Activated CD4-positive, alpha-beta T cell treated with anti-CD3 and anti-CD28 coated beads, Interleukin-2, amount 10 ng/mL, durations not matched to agents 24 days and 14 days (primary cell): ENCODE measurements at places on chromosomes 4 and X. TPM values are rescaled to one million over a fixed set of nuclear protein-coding genes. Genes with fewer than 3 reads are reported as not detected.
A peak's percentile ranks its signal among the peaks of the same experiment; 100 is the strongest.

Gene HSD17B11
- total RNA-seq, result 12.1 and 13.0 TPM in 2 replicates

Gene GK2
- not detected in 2 replicates for total RNA-seq

Gene NKX1-1
- total RNA-seq, result not detected in 2 replicates

Gene BRS3
- not detected in 2 replicates for total RNA-seq

Gene EMD
- total RNA-seq, result 91.7 and 92.8 TPM in 2 replicates

Gene TCEAL6
- not detected in 2 replicates for total RNA-seq

DNA sequence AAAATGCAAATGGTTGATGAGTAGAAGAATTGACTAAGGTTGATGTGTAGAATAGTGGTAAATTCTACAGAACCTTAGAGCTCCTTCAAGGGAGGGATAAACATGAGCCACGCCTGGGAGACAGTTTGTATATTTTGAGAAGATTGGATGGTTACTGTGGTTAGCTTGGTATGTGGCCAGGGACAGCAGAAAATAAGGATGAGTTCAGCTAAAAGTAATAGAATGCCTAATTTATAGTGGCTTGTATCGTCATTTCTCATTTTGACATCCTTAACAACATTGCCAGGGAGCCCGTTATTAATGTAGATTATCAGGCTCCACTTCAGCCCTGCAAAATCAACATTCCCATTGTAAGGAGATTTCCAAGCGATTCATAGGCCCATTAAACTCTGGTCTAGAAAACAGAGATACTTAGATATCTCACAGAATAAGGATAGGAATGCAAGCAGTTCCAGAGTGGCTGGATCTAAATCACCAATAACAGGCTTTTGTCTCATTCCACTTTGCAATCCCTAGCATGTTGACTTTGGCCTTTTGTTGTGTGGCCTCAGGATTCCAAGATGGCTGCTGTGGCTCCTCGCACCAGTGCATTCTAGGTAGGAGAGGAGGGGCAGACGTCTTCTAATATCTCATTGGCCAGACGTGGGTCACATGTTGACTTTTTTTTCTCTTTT lies 6.4 kb upstream of the PTTG2 start:
- H3K4me1 ChIP-seq, result peaks cover 11% of the 10 kb centered on the region
- H3K36me3 ChIP-seq, result peaks cover 11% of the 10 kb centered on the region
- H3K27ac ChIP-seq, result no peak overlapping the region
- no peak overlapping the region for H3K4me3 ChIP-seq
- H3K27me3 ChIP-seq, result no peaks in the 10 kb centered on the region

DNA sequence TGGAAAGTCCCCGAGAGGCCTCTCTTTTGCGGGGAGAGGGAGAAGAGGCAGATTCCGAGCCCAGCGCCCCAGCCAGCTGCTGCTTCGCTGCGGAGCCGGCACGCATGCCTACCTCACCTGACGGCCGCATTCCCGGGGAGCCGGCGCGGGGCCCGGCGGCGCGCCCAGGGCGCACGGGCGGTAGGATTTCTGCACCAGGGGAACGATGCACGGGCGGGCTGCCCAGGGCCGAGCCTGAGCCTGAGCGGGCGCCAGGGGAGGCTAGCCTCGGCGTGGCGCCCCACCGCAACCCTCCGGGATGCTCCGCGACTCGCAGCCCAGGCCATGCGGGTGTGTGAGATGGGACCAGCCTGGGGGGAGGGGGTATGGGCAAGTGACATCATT lies 81.3 kb upstream of the SCML1 start:
- peak; percentile 53 for DNase-seq
- H3K36me3 ChIP-seq, result peaks cover 4% of the 10 kb centered on the region
- peak overlapping the region; percentile 91 for H3K4me3 ChIP-seq
- peaks cover 23% of the 10 kb centered on the region for H3K4me1 ChIP-seq
- peaks cover 2% of the 10 kb centered on the region for H3K27me3 ChIP-seq

DNA sequence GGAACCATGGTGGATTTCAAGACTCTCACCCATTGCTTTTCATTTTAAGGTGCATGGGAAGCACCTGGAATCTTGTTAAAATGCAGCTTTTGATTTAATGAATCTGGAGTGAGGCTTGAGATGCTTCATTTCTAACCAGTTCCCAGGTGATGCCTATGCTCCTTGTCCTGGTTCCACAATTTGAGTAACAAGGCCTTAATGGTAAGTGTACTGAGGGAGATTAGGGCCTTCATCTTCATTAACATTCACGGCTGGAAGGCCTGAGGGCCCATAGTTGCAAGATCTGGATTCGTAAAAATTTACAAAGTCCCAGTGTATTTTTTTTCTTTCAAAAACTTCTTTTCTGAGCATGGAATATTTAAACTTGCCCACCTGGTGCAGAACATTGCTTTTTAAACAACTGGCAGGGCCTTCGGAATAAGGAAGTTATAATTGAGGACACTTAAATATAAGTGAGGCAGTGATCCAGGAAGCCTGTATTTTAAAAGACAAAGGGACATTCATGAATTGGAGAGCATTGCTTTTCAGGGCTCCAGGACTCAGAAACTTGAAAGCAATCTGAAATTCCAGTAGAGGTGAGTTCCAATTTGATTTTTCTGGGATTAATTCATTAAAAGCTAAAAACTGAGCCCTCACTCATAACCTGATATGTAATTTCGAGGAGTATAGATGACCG lies 77.8 kb downstream of the NPNT start:
- DNase-seq, result no peak
- no peaks in the 10 kb centered on the region for H3K36me3 ChIP-seq
- H3K4me3 ChIP-seq, result no peak overlapping the region
- H3K27ac ChIP-seq, result no peak overlapping the region

GRCh38 chr4:106707776-106708463 lies 328.2 kb downstream of the DKK2 start:
- H3K4me1 ChIP-seq, result no peaks in the 10 kb centered on the region
- no peaks in the 10 kb centered on the region for H3K27me3 ChIP-seq
- DNase-seq, result no peak
- H3K4me3 ChIP-seq, result no peak overlapping the region
- no peaks in the 10 kb centered on the region for H3K36me3 ChIP-seq

DNA sequence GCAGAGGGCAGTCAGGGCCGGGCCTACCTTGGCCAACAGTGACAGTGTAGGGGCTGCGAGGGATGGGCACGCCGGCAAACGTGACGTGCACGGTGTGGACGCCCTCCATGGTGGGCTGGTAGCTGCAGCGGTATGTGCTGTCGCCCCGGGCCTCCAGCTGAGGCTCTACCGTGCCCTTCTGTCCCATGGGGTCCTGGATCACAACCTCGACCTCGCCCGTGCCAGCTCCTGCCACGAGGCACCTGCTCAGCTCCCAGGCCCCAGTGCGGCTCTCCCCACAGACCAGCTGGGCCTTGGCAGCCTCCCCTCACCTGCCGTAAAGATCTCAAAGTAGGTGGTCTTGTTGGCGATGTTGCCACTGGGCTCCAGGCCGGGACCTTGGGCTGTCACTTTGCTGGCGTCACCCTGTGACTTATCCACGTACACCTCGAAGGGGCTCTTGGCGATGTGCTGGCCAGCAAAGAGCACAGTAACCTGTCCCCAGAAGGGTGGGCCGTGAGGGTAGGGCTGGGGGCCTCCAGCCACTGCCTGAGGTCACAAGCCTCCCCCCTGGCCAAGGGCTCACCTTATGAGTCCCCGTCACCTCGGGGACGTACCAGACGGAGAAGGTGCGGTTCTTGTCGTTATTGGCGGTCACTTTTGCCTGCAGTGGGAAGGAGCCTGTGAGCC lies 8.3 kb downstream of the FLNA start:
- peaks cover 42% of the 10 kb centered on the region for H3K36me3 ChIP-seq
- DNase-seq, result no peak
- H3K4me3 ChIP-seq, result no peak overlapping the region
- H3K27me3 ChIP-seq, result no peaks in the 10 kb centered on the region
- peaks cover 10% of the 10 kb centered on the region for H3K4me1 ChIP-seq

- no peak overlapping the region for H3K4me3 ChIP-seq
- H3K27me3 ChIP-seq, result no peaks in the 10 kb centered on the region
- H3K36me3 ChIP-seq, result no peaks in the 10 kb centered on the region
- DNase-seq, result no peak
- no peaks in the 10 kb centered on the region for H3K4me1 ChIP-seq
Measured at GRCh38 chrX:34238896-34239295, 106.8 kb upstream of the FAM47A start.

- no peak overlapping the region for H3K4me3 ChIP-seq
- no peaks in the 10 kb centered on the region for H3K27me3 ChIP-seq
- no peaks in the 10 kb centered on the region for H3K36me3 ChIP-seq
Measured at GRCh38 chrX:101918751-101919150, 13.1 kb downstream of the ZMAT1 start.

DNA sequence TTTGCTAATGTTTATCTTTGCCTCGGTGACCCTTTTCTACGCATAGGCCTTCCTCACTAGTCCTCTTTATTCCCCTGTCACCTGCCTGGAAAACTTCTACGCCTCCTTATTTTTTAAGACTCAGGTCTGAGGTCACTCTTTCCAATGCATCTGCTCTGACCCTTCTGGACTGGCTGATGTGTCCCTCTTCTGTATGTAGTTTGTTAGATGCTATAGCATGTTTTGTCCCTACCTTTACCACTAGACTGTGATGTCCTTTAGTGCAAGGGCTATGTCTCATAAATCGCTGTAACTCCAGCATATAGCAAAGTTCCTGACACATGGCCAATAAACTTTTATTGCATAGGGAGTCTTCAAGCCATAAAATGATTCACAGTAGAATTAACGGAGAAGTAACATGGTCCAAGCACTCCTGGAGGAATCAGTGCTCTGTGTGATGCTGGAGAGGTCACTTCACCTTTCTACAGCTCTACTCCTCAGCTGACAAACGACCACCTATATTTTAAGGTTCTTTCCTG lies 872.5 kb upstream of the SLIT2 start:
- H3K27ac ChIP-seq, result no peak overlapping the region
- no peaks in the 10 kb centered on the region for H3K36me3 ChIP-seq
- no peak overlapping the region for H3K4me3 ChIP-seq

GRCh38 chrX:19758539-19758938 lies 128.9 kb downstream of the SH3KBP1 start:
- H3K36me3 ChIP-seq, result peaks cover 15% of the 10 kb centered on the region
- no peak overlapping the region for H3K4me3 ChIP-seq
- peaks cover 33% of the 10 kb centered on the region for H3K4me1 ChIP-seq
- no peaks in the 10 kb centered on the region for H3K27me3 ChIP-seq

DNA sequence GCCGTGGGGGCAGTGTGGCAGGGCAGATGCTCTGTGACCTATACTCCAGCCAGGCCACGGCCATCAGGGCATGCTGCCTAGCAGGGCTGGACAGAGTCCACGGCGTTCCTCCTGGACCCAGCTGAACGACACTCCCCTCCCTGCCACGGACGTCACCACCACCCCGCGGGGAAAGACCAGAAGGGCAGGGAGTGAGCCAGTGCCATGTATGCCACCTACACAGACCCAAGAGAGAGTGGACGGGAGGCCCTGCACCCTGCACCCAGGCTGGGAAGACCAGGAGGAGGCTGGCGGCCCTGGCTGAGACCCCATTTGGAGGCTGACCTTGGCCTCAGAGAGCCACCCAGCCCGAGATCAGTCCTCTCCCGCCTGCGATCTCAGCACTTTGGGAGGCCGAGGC lies 101.9 kb downstream of the FAM53A start:
- H3K4me1 ChIP-seq, result peaks cover 3% of the 10 kb centered on the region
- H3K36me3 ChIP-seq, result no peaks in the 10 kb centered on the region
- DNase-seq, result no peak
- no peak overlapping the region for H3K27ac ChIP-seq

DNA sequence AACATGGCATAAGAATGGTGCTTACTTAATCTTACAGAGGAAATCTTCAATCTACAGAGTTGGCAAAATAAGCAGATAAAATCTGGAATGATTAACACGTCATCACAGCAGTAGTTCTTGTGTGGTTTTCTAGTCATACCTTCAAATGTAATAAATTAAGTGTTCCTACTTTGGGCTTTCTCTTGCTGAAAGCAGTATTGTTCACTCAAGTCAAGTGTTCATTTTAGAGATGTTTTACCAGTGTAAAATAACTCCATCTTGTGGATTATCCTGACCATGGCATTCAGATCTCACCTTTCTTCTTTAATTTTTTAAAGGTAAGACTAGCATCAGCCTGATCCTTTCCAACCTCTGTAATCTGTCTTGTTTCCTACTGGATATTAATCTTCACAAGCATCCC lies 72.9 kb downstream of the ADAMTS3 start:
- H3K27me3 ChIP-seq, result no peaks in the 10 kb centered on the region
- H3K27ac ChIP-seq, result no peak overlapping the region
- H3K36me3 ChIP-seq, result no peaks in the 10 kb centered on the region
- no peak overlapping the region for H3K4me3 ChIP-seq
- DNase-seq, result no peak

- no peak for DNase-seq
- no peak overlapping the region for H3K4me3 ChIP-seq
- no peaks in the 10 kb centered on the region for H3K27me3 ChIP-seq
- peaks cover 25% of the 10 kb centered on the region for H3K4me1 ChIP-seq
Measured at GRCh38 chr4:168453146-168453545, 27.1 kb downstream of the DDX60L start.

GRCh38 chr4:97153042-97153441 lies 990.2 kb downstream of the STPG2 start:
- H3K36me3 ChIP-seq, result no peaks in the 10 kb centered on the region
- no peak overlapping the region for H3K27ac ChIP-seq
- no peak overlapping the region for H3K4me3 ChIP-seq

DNA sequence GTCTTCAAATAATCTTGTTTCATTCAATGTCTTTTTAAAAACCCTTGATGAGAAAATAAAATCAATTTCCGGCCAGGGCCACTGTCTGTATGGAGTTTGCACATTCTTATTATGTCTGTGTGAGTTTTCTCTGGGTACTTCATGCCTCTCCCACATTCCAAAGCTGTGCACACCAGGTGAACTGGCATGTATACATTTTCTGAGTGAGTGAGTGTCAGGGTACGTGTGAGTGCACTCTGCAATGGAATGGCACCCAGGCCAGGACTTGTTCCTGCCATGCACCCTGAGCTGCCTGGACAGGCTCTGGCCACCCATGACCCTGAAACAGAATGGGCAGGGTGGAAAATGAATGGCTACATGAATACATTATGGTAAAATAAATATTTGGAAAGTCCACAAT lies 61.3 kb downstream of the UBE2NL start:
- no peaks in the 10 kb centered on the region for H3K36me3 ChIP-seq
- no peaks in the 10 kb centered on the region for H3K27me3 ChIP-seq
- no peak for DNase-seq
- H3K4me3 ChIP-seq, result no peak overlapping the region
- no peak overlapping the region for H3K27ac ChIP-seq

GRCh38 chr4:68734095-68734494 lies 63.6 kb upstream of the UGT2B15 start:
- H3K27ac ChIP-seq, result no peak overlapping the region
- H3K27me3 ChIP-seq, result no peaks in the 10 kb centered on the region
- H3K4me1 ChIP-seq, result no peaks in the 10 kb centered on the region
- DNase-seq, result no peak
- no peak overlapping the region for H3K4me3 ChIP-seq

DNA sequence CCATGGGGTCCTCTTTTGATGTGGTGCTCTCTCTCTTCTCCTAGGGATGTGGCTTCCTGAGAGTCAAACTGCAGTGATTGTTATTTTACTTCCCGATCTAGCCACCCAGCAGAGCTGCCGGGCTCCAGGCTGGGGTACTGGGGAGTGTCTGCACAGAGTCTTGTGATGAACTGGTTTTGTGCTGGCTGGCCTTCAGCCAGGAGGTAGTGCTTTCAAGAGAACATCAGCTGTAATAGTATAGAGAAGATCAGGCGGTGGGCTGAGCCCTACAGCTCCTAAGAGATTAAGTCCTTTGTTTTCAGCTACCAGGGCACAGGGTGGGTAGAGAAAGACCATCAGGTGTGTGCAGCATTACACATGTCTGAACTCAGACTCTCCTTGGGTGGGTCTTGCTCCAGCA lies 59.0 kb upstream of the AGTR2 start:
- H3K27me3 ChIP-seq, result no peaks in the 10 kb centered on the region
- H3K27ac ChIP-seq, result no peak overlapping the region
- DNase-seq, result no peak
- H3K36me3 ChIP-seq, result no peaks in the 10 kb centered on the region

GRCh38 chr4:53507671-53508286 lies 83.5 kb downstream of the LNX1 start:
- no peaks in the 10 kb centered on the region for H3K36me3 ChIP-seq
- no peak overlapping the region for H3K27ac ChIP-seq
- peaks cover 6% of the 10 kb centered on the region for H3K27me3 ChIP-seq
- no peaks in the 10 kb centered on the region for H3K4me1 ChIP-seq
- no peak for DNase-seq
